Osteocyte (in vitro differentiated cells): ENCODE measurements at places on chromosomes 1 and 21. TPM values are rescaled to one million over a fixed set of nuclear protein-coding genes. Genes with fewer than 3 reads are reported as not detected.

The MTHFR gene
- 30.5 and 33.2 TPM in 2 replicates for total RNA-seq

The OR2AK2 gene
- total RNA-seq, result not detected in 2 replicates

The NCF2 gene
- total RNA-seq, result not detected in 2 replicates

The LRRN2 gene
- total RNA-seq, result not detected in 2 replicates

The NEGR1 gene
- total RNA-seq, result 5.0 and 7.6 TPM in 2 replicates

The PROK1 gene
- total RNA-seq, result not detected in 2 replicates

The NFASC gene
- total RNA-seq, result 0.13 TPM in 1 of 2 replicates, not detected in the other

- H3K4me1 ChIP-seq, result peaks cover 16% of the 10 kb centered on the region
- DNase-seq, result no peak
- no peaks in the 10 kb centered on the region for H3K27me3 ChIP-seq
Observed at GRCh38 chr21:22900490-22900889, 1902.3 kb downstream of the NCAM2 start.

DNA sequence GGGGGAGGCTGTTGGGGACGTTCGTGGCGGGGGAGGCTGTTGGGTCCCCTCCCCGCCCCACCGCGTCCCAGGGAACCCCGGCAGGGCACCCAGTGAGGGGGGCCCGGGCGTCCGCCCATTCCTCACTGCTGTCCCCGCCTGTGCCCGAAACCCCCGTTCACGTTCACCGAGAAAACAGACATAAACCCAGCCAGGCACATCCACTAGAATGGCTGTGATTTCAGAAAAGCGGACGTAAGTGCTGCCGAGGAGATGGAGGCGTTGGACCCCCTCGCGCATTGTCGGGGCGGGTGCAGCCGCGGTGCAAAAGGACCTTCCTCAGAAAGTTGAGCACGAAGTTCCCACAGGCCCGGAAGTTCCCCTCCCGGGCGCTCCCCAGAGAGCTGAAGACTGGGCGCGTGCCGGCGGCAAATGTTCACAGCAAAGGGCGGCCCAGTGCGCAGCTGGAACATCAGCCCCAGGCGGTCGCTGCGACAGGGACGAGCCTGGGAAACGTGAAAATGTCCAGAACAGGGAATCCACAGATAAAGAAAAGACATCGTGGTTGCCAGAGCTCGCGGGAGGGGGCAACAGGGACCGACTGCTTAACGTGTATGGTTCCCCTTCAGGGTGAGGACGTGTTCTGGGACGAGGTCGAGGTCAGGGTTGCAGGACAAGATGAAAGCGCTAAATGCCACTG, 18.5 kb upstream of the SAMD11 start:
- peaks cover 11% of the 10 kb centered on the region for H3K27me3 ChIP-seq
- H3K4me3 ChIP-seq, result peak overlapping the region; percentile 72
- H3K4me1 ChIP-seq, result peaks cover 25% of the 10 kb centered on the region
- peak; percentile 88 for DNase-seq
- peak overlapping the region; percentile 68 for H3K27ac ChIP-seq

DNA sequence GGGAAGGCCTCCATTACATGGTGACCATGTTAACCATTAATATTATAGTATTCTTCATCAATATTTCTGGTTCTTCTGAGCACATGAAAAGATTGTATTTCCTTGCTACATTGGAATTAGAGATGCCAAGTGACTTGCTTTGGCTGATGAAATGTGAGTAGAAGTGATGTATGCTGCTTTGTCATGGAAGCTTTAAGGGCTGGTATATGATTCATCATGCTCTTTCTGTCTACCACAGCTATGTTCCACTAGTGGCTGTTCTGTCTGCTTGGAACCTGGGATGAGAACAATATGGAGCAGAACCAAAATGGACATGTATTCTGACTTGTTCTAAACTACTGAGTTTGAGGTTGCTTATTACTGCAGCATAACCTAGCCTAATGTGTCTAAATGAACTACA, 163.3 kb downstream of the TM2D1 start:
- no peaks in the 10 kb centered on the region for H3K4me1 ChIP-seq
- no peak for DNase-seq
- peaks cover 2% of the 10 kb centered on the region for H3K36me3 ChIP-seq
- peaks cover 6% of the 10 kb centered on the region for H3K27me3 ChIP-seq
- no peak overlapping the region for H3K4me3 ChIP-seq
- no peak overlapping the region for H3K27ac ChIP-seq

- no peak overlapping the region for H3K27ac ChIP-seq
- no peak overlapping the region for H3K4me3 ChIP-seq
- H3K4me1 ChIP-seq, result peaks cover 25% of the 10 kb centered on the region
- peaks cover 13% of the 10 kb centered on the region for H3K36me3 ChIP-seq
Observed at GRCh38 chr1:65330822-65331221, 21.5 kb downstream of the DNAJC6 start.

DNA sequence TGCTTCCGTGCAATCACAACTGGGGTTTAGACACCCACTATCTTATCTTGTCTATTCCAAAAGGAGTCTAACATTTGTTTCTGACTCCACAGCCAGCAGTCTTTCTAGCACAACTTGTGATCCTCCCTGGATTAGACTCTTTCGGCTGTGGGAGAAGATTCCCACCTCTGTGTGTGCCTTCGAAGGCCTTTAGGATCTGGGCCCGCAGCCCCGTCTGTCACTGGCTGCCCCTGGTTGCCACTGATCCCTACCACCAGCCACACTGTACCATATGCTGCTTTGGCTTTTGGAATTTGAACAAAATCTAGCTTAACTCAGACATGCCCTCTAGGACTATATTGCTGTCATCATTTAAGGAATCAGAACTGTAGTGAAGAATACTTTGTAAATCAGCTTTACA, 18.0 kb downstream of the NTPCR start:
- H3K36me3 ChIP-seq, result peaks cover 48% of the 10 kb centered on the region
- H3K4me1 ChIP-seq, result peaks cover 1% of the 10 kb centered on the region
- H3K4me3 ChIP-seq, result no peak overlapping the region
- H3K27ac ChIP-seq, result no peak overlapping the region

DNA sequence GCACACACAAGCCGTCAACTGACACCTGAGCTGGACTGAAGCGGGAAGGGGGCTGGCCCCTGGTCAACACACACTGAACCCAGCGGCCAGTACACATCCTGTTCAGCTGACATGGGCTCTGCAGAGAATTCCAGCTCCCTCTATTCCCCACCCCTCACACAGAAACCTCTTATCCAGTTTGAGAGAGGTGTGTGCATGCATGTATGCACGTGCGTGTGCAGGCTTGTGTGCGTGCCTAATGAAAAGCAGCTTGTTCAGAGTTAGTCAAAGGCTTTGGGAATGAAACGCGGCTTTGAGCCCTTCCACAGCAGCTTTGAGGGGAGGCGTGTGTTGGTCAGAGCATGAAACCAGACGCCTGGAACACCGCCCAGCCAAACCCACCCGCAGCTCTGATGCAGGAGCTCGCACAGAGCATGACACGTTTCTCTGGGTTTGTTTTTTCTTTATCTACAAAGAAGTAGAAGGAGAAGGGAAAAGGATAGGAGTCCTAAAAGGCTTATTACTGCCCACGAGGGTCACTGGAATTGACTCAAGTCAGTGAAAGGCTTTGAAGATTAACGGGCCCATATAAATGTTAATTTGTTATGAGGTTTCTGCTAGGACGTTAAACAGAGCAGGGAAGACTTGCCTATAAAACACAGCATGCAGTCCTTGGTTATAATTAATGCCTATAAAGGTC, 184.2 kb downstream of the ETS2 start:
- H3K27ac ChIP-seq, result peak overlapping the region; percentile 72
- H3K36me3 ChIP-seq, result no peaks in the 10 kb centered on the region
- H3K4me3 ChIP-seq, result peak overlapping the region; percentile 18
- DNase-seq, result no peak
- peaks cover 87% of the 10 kb centered on the region for H3K4me1 ChIP-seq
- peaks cover 8% of the 10 kb centered on the region for H3K27me3 ChIP-seq

DNA sequence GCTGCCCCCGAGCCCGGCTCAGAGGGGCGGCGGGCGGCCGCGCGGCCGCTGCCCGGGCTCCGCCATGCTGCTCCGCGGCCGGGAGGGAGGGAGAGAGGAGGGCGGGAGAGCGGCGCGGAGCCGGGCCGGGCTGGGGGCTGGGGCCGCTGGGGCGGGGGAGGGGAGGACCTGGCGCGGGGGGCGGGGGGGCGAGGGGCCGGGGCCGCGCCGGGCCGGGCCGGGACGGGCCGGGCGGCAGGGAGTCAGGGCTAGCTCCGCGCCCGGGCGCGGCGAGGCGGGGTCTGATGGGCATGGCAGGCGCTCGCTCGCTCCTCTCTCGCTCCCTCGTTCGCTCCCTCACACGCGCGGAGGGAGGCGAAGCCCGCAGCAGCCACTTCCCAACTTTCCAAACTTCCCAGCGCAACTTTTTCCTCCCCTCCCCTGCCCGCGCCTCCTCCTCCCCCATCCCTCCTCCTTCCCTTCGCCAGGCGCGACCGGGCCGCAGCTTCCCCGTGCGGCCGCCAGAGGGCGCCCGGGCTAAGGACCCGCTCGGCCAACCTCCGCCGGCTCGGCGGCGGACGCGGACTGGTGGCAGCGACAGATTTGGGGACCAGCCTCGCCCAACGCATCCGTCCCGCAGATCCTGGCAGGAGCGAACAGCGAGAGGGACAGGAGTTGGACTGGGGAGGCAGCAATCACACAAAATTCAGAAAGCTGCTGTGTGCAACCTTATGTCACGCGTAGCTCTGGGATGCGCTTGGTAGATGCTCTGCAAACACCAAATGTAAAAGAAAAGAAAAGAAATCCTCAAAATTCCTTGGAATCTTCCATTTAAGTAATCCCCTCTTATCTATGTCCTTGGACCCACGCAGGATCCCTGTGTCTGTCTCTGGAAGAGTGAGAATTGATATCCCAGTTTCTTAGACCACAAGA, at the start of gene TRABD2B:
Gene TRABD2B (minus strand): TSS at position 97 of the 912 bp plus-strand sequence.
- peaks cover 9% of the 10 kb centered on the region for H3K4me1 ChIP-seq
- DNase-seq, result peak; percentile 92
- peaks cover 74% of the 10 kb centered on the region for H3K27me3 ChIP-seq
- H3K27ac ChIP-seq, result no peak within 1 kb of the TSS
- H3K4me3 ChIP-seq, result peak within 1 kb of the TSS; percentile 77
